ENCODE measurements at places on chromosomes 11 and 22. TPM values are rescaled to one million over a fixed set of nuclear protein-coding genes. Genes with fewer than 3 reads are reported as not detected.

The PKDREJ gene
- total RNA-seq, result not detected

DNA sequence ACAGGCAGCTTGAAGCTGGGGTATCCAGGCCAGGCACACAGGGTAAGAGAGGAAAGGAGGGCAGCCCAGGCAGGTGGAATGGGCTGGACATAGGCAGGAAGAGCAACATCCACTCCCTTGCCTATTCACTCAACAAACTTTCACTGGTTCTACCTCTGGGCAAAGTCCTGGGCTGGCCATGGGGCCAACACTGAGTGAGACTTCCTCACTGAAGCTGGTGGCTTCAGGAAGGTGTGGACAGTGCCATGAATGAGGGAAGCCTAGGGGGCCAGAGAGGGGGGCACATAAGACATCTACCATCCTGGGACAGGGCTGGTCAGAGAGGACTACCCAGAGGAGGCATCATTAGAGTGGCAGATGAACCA lies 44.9 kb upstream of the TCF20 start:
- DNase-seq, result no peak
- H3K4me3 ChIP-seq, result no peak overlapping the region
- no peaks in the 10 kb centered on the region for H3K36me3 ChIP-seq
- H3K27ac ChIP-seq, result no peak overlapping the region
- no peaks in the 10 kb centered on the region for H3K27me3 ChIP-seq

DNA sequence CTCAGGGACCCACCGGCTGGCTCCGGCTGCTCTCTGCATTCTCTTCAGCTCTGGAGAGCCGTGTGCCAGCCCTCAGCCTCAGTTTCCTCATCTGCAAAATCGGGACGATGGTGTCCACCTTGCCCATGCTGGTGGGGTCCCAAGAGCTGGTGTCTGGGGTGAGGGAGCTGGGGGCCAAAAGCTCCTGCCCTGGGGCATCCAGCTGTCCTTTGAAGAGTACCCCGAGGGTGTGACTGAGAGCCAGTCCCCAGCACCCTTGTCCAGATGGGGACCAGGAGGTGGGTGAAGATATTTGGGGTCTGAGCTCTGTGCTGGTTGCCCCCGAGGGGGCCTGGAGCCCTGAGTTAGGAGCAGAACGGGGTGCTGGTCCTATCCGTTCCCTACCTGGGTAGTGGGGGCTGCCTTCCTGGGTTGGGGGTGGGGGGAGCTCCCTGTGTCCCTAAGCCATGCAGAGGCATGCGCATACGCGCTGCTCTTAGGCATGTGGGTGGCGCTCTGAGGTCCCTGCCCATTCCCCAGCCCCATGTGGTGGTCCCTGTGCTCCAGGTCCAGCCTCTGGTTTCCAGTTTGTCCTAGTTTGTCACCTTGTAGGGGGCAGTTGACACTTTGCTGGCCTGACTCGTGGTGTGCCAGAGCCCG lies 4.9 kb downstream of the LRP5 start:
- no peaks in the 10 kb centered on the region for H3K36me3 ChIP-seq
- peaks cover 59% of the 10 kb centered on the region for H3K4me1 ChIP-seq
- peak overlapping the region; percentile 90 for H3K27ac ChIP-seq
- no peak overlapping the region for H3K4me3 ChIP-seq

GRCh38 chr11:34150494-34151151 lies 45.2 kb downstream of the NAT10 start:
- H3K4me3 ChIP-seq, result no peak overlapping the region
- H3K27me3 ChIP-seq, result no peaks in the 10 kb centered on the region

- H3K36me3 ChIP-seq, result peaks cover 5% of the 10 kb centered on the region
- H3K4me3 ChIP-seq, result no peak overlapping the region
- peaks cover 4% of the 10 kb centered on the region for H3K4me1 ChIP-seq
- H3K27ac ChIP-seq, result peak overlapping the region; percentile 52
- no peaks in the 10 kb centered on the region for H3K27me3 ChIP-seq
- peak; percentile 59 for DNase-seq
Observed at GRCh38 chr22:27989758-27990450, 70.8 kb upstream of the PITPNB start.

The LARGE2 gene
- not detected for total RNA-seq

DNA sequence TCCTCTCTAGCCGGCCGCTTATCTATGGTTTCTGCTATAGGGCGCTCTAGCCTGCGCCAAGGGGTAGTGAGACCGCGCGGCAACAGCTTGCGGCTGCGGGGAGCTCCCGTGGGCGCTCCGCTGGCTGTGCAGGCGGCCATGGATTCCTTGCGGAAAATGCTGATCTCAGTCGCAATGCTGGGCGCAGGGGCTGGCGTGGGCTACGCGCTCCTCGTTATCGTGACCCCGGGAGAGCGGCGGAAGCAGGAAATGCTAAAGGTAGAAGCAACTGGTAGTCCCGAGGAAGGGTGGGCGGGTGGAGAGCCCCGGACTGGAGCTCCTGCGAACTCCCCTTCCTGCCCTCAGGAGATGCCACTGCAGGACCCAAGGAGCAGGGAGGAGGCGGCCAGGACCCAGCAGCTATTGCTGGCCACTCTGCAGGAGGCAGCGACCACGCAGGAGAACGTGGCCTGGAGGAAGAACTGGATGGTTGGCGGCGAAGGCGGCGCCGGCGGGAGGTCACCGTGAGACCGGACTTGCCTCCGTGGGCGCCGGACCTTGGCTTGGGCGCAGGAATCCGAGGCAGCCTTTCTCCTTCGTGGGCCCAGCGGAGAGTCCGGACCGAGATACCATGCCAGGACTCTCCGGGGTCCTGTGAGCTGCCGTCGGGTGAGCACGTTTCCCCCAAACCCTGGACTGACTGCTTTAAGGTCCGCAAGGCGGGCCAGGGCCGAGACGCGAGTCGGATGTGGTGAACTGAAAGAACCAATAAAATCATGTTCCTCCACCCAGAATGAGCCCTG lies at the start of the genes LBHD1 and UQCC3:
Gene LBHD1 (minus strand): TSS at position 660 of the 782 bp plus-strand sequence. CDS start 2,236 bp downstream, outside the sequence.
Gene UQCC3 (plus strand): TSS at position 66 of the 782 bp plus-strand sequence. CDS start 73 bp downstream, at position 139.
- H3K4me1 ChIP-seq, result no peaks in the 10 kb centered on the region
- H3K4me3 ChIP-seq, result peak within 1 kb of the TSS; percentile 80
- peak within 1 kb of the TSS; percentile 86 for H3K27ac ChIP-seq
- peak; percentile 91 for DNase-seq
- no peaks in the 10 kb centered on the region for H3K27me3 ChIP-seq

- no peak overlapping the region for H3K4me3 ChIP-seq
- H3K4me1 ChIP-seq, result no peaks in the 10 kb centered on the region
- peak; percentile 12 for DNase-seq
- H3K36me3 ChIP-seq, result peaks cover 27% of the 10 kb centered on the region
- H3K27ac ChIP-seq, result no peak overlapping the region
- no peaks in the 10 kb centered on the region for H3K27me3 ChIP-seq
Observed at GRCh38 chr11:34147581-34147980, 42.2 kb downstream of the NAT10 start.

DNA sequence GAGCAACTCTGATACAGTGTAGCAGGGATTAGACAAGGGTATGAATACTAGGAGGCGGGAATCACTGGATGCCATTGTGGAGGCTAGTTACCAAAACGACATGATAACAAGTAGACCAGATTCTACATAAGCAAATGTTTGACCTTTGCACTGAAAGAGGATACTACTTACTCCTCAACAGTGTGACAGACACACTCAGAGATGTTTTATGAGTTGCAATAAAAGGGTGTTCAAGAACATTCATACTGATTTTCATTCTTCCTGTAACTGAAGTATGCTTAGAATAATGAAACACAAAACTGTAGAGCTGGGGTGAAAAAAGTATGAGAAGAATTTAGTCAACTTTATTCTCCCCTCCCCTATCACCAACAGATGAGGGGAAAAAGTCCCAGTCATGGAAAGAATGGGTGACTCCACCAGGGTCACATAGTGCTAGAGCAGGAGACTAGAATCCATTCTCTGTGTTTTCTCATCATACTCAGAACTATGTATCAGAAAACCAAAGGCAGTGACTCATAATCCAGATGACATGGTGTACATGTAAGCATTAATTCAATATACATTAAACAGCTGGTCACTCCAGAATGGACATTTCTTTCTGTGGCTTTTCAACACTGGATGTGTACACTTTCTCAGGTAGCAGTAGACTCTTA lies 32.8 kb downstream of the ARHGAP20 start:
- no peak overlapping the region for H3K27ac ChIP-seq
- H3K27me3 ChIP-seq, result no peaks in the 10 kb centered on the region
- H3K4me3 ChIP-seq, result no peak overlapping the region
- no peaks in the 10 kb centered on the region for H3K36me3 ChIP-seq
- DNase-seq, result no peak

GRCh38 chr11:64759722-64760719 lies at the start of gene PYGM:
TSS of gene PYGM (minus strand) at chr11:64759974. CDS start at chr11:64759898, 76 bp downstream.
- peaks cover 21% of the 10 kb centered on the region for H3K36me3 ChIP-seq
- H3K27me3 ChIP-seq, result no peaks in the 10 kb centered on the region
- H3K4me1 ChIP-seq, result peaks cover 67% of the 10 kb centered on the region
- peak within 1 kb of the TSS; percentile 84 for H3K27ac ChIP-seq
- peak within 1 kb of the TSS; percentile 49 for H3K4me3 ChIP-seq

DNA sequence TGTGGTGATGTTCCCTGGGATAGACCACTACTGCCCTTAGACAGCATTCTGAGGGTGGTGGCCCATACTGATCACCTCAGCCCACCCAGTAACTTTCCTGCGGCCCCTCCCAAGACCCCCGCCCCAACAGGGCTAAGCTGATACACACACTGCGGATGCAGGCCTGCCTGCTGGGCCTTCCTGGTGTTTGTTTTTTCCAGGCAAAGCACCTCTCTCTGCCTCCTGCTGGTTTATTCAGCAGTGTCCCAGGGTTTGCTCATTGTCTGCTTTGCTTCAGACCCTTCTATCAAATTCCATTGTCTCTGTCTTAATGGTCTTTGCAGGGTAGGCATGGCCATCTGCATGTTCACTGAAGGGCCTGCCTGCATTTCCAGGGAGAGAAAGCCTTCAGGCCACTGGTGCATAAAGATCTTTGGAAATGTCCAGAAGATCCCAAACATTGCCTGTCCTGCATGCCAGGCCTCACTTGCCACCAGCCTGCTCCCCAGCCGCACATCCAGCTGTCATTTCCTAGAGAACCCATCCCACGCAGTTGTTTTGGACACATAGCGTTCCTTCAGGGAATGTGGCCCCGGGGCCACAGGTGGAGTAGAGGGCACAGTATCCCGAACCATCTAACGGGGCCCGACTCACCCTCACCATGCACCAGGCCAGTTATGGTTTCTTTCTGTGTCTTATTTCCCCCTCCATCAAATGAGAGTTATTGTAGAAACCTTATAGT lies 50.2 kb downstream of the BCR start:
- no peaks in the 10 kb centered on the region for H3K27me3 ChIP-seq
- peaks cover 51% of the 10 kb centered on the region for H3K4me1 ChIP-seq

DNA sequence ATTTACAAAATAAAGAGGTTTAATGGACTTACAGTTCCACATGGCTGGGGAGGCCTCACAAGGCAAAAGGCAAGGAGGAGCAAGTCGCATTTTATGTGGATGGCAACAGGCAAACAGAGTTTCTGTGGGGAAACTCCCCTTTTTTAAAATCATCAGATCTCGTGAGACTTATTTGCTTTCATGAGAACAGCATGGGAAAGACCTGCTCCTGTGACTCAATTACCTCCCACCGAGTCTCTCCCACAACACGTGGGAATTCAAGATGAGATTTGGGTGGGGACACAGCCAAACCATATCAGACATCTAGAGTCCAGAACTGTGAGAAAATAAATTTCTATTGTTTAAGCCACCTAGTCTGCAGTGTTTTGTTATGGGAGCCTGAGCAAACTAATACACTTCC lies 80.8 kb downstream of the ME3 start:
- peaks cover 27% of the 10 kb centered on the region for H3K4me1 ChIP-seq
- DNase-seq, result no peak
- H3K27ac ChIP-seq, result peak overlapping the region; percentile 67
- no peaks in the 10 kb centered on the region for H3K27me3 ChIP-seq
- no peaks in the 10 kb centered on the region for H3K36me3 ChIP-seq

DNA sequence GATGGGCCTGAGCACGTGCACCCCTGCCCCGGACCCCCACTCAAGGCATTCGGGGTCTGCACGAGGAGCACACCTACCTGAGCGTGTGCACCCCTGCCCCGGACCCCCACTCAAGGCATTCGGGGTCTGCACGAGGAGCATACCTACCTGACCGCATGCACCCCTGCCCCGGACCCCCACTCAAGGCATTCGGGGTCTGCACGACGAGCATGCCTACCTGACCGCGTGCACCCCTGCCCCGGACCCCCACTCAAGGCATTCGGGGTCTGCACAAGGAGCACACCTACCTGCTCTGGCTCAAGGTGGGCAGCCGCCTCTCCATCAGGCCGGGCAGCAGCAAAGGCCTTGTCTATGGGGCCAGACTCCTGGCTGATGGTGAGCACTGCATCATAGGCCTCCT lies 48.7 kb upstream of the LRRC32 start:
- no peak for DNase-seq
- no peak overlapping the region for H3K27ac ChIP-seq
- H3K4me1 ChIP-seq, result peaks cover 8% of the 10 kb centered on the region

GRCh38 chr11:934527-934926 lies 8.9 kb downstream of the AP2A2 start:
- peaks cover 43% of the 10 kb centered on the region for H3K4me1 ChIP-seq
- no peak for DNase-seq
- H3K27ac ChIP-seq, result no peak overlapping the region
- no peak overlapping the region for H3K4me3 ChIP-seq
- H3K36me3 ChIP-seq, result no peaks in the 10 kb centered on the region

DNA sequence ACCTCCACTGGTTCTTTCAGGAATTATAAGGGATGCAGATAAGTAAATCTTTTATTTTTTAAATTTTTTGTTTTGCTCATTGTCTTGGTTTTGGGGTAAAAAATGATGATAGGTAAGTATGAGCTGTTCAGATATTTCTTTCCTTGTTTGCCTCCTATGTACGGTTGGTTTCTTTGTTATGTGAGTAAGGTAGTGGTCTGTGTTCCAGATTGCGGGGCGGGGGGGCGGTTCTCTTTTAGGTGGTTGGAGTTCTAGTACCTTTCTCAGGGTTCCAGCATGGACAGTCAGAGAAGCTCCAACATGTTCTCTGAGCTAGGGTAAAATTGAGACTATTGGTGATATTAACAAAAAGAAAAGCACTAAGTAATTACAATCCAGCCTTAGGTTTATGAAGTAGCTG lies 2.4 kb downstream of the CTNND1 start:
- DNase-seq, result no peak
- H3K27me3 ChIP-seq, result no peaks in the 10 kb centered on the region
- no peaks in the 10 kb centered on the region for H3K4me1 ChIP-seq
- H3K4me3 ChIP-seq, result peak overlapping the region; percentile 63

The OR2D2 gene
- total RNA-seq, result not detected

DNA sequence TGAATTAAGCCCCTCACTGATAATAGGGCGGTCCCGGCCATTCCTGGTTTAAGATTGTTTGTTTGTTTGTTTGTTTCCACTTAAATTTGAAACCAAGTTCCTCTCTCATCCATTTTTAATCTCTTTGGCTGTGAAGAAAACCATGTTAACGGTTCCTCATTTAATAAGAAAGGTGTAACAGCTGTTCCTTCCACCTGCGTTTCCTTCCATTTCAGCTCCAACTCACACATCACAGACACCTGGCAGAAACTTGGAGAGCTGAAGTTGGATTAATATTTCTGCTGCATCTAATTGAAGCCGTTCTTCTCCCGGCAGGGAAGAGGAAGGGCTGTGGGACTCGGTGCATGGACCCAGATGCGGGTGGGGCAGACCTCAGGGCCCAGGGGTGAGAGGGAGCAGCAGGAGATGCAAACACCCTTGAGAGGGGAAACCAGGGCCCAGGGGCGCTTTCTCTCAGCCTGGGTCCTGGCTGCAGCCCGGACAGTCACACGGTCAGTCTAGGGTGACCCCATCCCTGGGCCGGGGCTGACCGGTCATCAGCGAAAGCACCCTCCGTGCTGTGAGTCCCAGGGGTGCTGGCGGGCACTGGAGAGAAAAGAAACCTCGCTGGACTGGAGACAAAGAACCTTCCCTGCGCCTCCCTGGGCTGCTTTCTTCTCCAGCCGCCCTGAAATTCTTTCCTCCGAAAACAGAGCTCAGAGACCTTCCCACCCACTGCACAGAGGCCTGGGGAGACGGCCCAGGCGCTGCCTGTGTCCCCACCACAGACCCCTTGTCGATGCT lies 242.0 kb downstream of the BRD1 start:
- H3K27me3 ChIP-seq, result no peaks in the 10 kb centered on the region
- H3K4me3 ChIP-seq, result no peak overlapping the region
- no peak overlapping the region for H3K27ac ChIP-seq
- peak; percentile 37 for DNase-seq

Data from sigmoid colon (tissue), 7 donors.